Left kidney (tissue), 8 donors: ENCODE measurements at places on chromosomes 2 and 18. TPM values are rescaled to one million over a fixed set of nuclear protein-coding genes. Genes with fewer than 3 reads are reported as not detected.

SPC25 gene
- polyA plus RNA-seq = 28.9 TPM

DNA sequence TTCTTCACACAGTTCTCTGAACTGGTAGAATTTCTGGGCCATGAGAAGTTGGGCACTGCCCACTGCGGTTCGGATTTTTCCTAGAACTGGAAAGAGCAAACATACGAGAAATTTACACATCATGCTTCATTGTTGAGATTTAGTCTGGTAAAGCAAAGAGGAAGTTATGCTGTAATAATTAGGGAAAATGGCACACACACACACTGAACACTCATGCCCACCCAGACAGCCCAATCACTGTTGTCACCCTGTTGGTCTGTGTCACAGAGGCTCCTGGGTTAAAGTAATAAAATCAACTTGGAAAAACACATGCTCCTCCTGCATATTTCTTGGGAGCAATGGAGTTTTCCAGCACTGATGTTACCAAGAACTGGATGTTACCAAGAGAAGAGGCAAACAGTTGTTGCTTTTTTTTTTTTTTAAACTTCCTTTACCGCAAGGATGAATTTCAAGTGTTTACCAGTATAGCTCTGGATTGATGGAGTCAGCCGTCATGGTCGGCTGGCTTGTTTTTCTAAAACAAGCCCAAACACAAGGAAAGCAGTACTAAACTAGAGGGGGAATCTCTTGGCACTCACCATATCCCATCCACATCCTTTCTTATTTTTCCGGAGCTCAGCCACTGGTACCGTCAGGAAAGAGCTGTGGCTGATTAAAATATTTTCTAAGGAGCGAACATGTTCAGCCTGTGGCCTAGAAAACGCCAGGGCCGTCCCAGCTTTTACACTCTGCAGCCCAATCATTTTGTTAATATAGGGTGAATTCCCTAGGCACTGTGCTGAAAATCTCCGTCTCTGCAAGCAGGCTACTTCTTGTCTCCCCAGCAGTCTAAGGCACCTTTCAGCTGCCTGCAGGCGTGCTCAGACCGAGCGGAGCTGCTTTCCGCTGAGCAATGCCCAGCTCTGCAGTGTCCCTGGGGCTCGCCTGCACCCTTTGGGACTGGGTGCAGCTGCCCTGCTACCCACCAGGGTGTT is 58.9 kb downstream of the TGIF1 start:
- no peak for DNase-seq

CKAP2L gene
- 20.9 TPM for polyA plus RNA-seq

DNA sequence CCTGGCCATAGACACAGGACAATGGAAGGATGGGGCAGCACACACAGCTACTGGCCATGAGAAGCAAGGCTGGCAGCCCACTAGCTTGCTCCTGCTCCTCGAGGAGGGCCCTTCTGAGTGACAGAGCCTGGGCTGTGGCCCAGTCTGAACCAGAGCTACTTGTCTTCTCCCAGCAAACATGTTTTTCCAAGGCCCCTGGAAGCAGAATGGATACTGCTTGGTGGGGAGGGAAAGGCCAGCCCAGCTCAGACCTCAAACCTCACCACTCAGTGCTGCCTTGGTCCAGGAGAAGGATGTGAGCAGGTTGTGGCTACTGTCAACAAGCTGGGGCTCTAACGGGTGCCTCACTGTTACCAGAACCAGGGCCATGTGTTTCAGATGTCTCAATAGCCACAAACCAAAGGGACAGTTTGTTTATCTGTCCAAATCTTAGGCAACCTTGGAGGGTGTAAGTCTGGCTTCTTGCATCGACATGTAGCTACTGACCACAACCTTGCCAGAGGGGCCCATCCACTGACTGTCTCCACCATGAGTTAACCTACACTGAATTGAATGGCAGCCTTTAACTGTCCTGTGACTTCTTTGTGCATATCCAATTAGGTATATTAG is 98.6 kb downstream of the TGFA start:
- DNase-seq = no peak

DNA sequence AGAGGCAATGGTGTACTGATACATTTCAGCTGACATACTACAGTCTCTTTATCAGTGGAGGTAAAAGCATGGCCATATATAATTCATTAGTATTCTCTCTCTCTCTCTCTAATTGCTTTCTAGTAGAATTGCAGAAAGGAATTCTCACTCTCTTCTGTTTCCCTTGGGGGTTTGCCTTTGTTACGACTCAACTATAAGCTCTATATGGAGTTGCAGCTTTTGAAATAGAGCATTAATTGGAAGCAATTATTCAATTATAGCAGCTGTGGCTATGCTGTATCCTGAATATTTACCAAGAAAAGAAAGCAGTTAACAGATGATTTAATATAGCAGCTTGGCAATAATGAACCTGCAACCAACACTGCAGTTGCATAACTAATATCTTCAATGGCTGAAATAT is 132.7 kb upstream of the STON1 start:
- no peak for DNase-seq

DNA sequence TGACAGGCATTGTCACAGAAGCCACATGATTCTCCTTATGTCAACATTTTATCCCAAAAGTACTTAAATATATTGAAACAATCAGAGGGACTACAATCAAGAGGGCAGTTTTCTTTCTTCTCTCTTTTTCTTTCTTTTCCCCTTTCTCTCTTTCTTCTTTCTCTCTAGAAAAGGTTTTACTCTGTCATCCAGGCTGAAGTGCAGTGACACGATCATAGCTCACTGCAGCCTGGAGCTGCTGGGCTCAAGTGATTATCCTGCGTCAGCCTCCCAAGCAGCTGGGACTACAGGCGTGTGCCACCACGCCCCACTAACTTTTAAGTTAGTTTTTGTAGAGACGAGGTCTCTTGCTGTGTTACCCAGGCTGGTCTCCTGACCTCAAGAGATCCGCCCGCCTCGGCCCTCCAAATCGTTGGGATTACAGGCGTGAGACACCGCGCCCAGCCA is 1.0 kb upstream of the PRKD3 start:
- no peak for DNase-seq
